ENCODE measurements at places on chromosomes 2 and 18. TPM values are rescaled to one million over a fixed set of nuclear protein-coding genes. Genes with fewer than 3 reads are reported as not detected.

ZFP36L2 gene
- 13.4 TPM for polyA plus RNA-seq

GAREM2 gene
- polyA plus RNA-seq, result 19.9 TPM

CHRND gene
- polyA plus RNA-seq, result 0.11 TPM

HOXD11 gene
- not detected for polyA plus RNA-seq

PFN4 gene
- polyA plus RNA-seq, result not detected

HOXD13 gene
- polyA plus RNA-seq, result not detected

CMPK2 gene
- 0.46 TPM for polyA plus RNA-seq

ADCYAP1 gene
- polyA plus RNA-seq, result 0.14 TPM

MTIF2 gene
- 8.2 TPM for polyA plus RNA-seq

TMEM178A gene
- polyA plus RNA-seq, result 11.2 TPM

OTOS gene
- 0.19 TPM for polyA plus RNA-seq

ARL5A gene
- polyA plus RNA-seq, result 12.6 TPM

BOK gene
- 37.6 TPM for polyA plus RNA-seq

SCN9A gene
- 2.0 TPM for polyA plus RNA-seq

SPP2 gene
- polyA plus RNA-seq, result not detected

C2orf66 gene
- not detected for polyA plus RNA-seq

LGALSL gene
- polyA plus RNA-seq, result 13.6 TPM

CXCR1 gene
- not detected for polyA plus RNA-seq

EGR4 gene
- polyA plus RNA-seq, result not detected

RAD51AP2 gene
- 0.02 TPM for polyA plus RNA-seq

KLHL41 gene
- not detected for polyA plus RNA-seq

PAPOLG gene
- 6.5 TPM for polyA plus RNA-seq

DLGAP1 gene
- 11.8 TPM for polyA plus RNA-seq

UXS1 gene
- polyA plus RNA-seq, result 44.5 TPM

LHCGR gene
- 0.19 TPM for polyA plus RNA-seq

MC4R gene
- 0.11 TPM for polyA plus RNA-seq

CABYR gene
- 14.5 TPM for polyA plus RNA-seq

KLHL14 gene
- 1.1 TPM for polyA plus RNA-seq

FNDC4 gene
- polyA plus RNA-seq, result 14.1 TPM

TRPM8 gene
- polyA plus RNA-seq, result 0.44 TPM

CTIF gene
- polyA plus RNA-seq, result 9.3 TPM

CPLX4 gene
- not detected for polyA plus RNA-seq

PLGLB1 gene
- 0.14 TPM for polyA plus RNA-seq

EDAR gene
- not detected for polyA plus RNA-seq

PDE11A gene
- polyA plus RNA-seq, result 0.23 TPM

REG1B gene
- polyA plus RNA-seq, result not detected

TUBA4B gene
- polyA plus RNA-seq, result 0.08 TPM

ASTL gene
- 2.2 TPM for polyA plus RNA-seq

ATG16L1 gene
- polyA plus RNA-seq, result 19.8 TPM

COL4A3 gene
- polyA plus RNA-seq, result 0.12 TPM

UPP2 gene
- not detected for polyA plus RNA-seq

SLC14A1 gene
- 0.18 TPM for polyA plus RNA-seq

MRO gene
- polyA plus RNA-seq, result 0.65 TPM

CTDP1 gene
- polyA plus RNA-seq, result 16.6 TPM

FAM237A gene
- not detected for polyA plus RNA-seq
